Tongue (tissue), 3 donors: ENCODE measurements at places on chromosomes 6 and 20. TPM values are rescaled to one million over a fixed set of nuclear protein-coding genes. Genes with fewer than 3 reads are reported as not detected.

- no peak for DNase-seq
Observed at GRCh38 chr6:167644412-167645132, 182.1 kb upstream of the AFDN start.

DNA sequence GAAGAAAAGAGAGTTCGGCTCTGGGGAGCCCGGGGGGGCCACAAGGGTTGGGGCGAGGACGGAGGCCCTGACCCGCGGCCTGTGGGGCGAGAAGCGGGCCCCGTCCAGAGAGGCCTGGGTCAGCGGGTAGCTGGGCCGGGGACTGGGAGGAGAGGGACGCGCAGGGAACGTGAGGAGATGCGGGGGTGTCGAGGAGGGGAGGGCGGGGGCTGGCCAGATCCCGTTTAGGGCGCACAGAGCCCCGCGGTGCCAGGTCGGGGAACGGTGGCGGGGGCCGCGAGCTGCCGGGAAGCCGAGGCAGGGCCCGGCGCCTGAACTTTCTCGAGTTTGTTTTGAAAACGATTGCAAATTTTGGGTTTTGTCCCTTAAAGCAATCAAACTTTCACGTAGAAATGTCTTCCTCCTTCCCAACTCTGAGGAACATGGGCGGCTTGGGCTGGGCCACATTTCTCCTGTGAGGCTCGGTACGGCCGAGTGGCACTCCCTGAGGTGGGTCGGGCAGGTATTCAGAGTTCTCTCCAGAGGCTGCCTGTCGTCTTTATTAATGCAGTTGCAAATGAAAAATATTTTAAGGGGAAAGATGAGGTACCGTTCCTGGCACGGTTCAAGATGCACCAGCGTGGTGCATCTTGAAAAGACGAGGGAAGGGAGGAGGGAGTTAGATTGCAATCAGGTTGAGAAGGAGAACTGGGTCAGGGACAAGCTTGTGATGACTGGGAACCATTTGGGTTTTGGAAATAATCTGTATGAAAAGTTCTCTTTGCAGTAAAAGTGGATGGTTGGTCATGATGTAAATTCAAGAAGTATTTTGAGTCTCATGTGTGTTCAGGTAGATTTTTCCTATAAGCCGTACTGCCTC, 972 bp downstream of the RNF8 start:
- peak; percentile 30 for DNase-seq

DNA sequence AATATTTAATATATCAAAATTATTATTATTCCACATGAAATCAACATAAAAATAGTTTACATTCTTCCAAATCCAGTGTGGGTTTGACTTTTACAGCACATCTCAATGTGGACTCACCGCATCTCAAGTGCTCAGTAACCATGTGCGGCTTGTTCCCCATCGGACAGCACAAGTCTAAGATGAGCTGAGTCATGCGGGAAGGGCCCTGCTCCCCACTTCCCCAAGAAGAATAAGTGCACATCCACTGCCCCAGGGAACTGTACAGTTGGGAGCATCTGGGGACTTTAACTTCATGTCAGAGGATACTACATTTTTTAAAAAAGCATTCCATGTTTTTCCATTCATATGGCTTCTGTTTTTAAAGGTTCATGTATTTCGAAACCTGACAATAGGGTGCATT, 325.6 kb downstream of the BTBD3 start:
- no peak for DNase-seq

GRCh38 chr20:4507288-4507719, 214.4 kb upstream of the PRND start:
- DNase-seq = no peak

MDFI gene
- 23.5 TPM for total RNA-seq

TDRD6 gene
- 1.4 TPM for total RNA-seq

CLPSL2 gene
- not detected for total RNA-seq

- no peak for DNase-seq
Observed at GRCh38 chr20:22623211-22623610, 38.8 kb upstream of the FOXA2 start.

TNXB gene
- total RNA-seq = 214 TPM

DNA sequence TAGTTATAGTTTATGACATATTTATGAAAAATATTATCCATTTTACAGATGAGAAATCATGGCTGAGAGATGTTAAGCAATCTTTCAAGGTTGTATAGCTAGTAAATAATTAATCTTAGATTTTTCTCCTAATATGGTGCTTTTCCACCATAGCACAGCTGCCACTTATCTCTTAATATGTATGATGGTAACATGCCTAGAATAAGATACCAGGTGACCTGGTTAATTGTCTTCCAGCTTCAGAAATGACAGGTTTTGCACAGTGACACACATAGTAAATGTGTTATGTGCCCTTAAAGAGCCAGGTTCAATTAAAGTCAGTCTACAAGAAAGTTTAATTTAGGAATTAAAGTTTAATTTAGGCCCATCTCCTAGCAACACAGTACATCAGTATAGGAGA, 14.8 kb downstream of the TUBB2A start:
- no peak for DNase-seq

DNA sequence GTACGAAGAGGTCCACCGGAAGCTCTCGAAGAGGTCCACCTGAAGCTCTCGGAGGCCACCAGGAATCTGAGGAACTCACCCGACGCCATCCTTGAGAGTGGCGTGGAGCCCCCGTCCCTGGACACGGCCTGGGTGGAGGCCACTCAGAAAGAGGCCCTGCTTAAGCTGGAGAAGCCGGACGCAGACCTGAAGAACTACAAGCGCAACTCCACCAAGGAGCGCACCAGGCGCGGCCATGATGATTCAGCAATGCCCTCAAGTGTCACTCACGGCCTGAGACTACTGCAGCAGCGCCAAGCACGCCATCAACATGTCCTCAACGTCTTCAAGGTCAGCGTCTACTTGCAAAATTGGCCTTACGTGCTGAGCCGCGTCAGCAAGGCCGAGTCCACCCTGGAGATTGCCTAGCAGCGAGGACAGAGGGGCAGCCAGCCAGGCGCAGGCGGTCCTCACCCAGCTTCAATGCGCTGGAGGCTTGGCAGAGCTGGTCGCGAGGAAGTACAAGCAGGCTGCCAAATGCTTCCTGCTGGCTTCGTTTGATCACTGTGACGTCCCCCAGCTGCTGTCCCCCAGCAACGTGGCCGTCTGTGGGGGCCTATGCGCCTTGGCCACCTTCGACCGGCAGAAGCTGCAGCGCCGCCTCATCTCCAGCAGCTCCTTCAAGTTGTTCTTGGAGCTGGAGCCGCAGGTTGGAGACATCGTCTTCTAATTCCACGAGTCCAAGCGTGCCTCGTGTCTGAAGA, 7.7 kb upstream of the GJA10 start:
- no peak for DNase-seq

GRCh38 chr6:149683256-149683859, 34.5 kb downstream of the LATS1 start:
- DNase-seq = peak; percentile 14

STMN3 gene
- total RNA-seq = 15.6 TPM

ESR1 gene
- 0.72 TPM for total RNA-seq

AHCY gene
- 73.4 TPM for total RNA-seq

DNA sequence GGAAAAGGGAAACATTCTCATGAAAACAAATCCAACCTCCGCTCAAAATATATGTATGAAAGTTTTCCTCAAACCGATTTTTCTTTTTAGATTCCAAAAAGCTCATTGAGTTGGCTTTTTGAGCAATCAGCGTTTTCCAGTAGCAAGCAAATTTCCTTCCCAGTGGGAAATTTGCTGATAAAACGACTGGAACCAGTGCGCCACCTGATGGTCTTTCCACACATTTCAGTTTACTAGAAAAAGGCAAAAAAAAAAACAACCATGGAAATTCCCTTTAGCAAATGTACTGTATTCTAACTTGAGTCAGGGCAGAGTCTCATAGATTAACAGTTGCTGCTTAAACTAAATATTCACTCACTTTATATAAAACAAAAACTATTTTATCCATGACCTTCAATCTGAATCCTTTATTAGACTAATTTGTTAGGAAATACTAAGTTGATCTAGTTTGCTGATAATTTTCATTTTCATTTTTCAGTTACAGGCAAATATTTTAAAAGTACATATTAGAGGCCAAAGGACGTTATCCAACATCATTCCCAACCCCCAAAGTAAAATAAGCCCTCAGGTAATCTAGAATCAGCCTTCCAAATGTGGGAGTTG, 271.5 kb downstream of the FOXA2 start:
- DNase-seq = peak; percentile 81

CLDN20 gene
- not detected for total RNA-seq

MAS1 gene
- total RNA-seq = not detected

GRCh38 chr6:66161546-66162108, 454.6 kb upstream of the EYS start:
- DNase-seq = no peak

DNA sequence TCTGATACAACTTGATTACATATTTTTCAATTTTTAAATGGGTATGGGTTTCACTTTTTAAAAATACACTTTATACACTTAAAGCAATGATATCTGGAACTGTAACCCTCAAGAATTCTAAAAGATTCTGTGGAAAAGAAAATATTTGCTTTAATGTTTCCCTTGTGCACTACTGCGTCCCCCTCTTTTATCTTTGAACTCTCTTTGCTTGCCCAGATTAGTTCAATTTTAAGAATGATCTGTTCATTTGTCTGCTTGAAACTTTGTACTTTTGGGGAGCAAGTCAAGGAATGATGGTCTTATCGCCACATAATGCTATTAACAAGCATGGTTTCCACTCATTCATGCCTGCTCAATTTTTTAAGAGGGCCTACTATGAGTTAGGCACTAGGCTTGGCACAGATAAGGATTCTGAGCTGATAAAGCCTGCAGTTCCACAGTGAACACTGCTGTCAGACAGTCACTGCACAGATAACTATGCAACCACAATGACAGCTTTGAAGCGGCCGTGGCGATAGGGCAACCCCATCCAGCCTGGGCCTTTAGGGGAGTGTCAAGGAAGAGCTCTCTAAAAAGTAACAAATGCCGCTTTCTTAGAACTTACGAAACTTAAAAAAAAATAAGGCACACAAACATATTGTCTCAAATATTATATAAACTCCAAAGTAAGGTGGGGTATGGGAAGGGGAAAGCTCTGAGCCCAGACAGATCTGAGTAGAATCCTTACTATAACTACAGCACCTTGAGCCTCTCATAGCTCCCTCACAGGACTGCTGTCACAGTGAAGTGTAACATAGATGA, 29.7 kb downstream of the FYN start:
- no peak for DNase-seq

MAP3K7 gene
- 39.4 TPM for total RNA-seq

GRCh38 chr6:17392978-17393891, at the start of gene CAP2:
Gene CAP2, plus strand, starts transcription at chr6:17393595. Its CDS starts 27,961 bp downstream, at chr6:17421556.
- peak; percentile 90 for DNase-seq

GSTA3 gene
- not detected for total RNA-seq

DNA sequence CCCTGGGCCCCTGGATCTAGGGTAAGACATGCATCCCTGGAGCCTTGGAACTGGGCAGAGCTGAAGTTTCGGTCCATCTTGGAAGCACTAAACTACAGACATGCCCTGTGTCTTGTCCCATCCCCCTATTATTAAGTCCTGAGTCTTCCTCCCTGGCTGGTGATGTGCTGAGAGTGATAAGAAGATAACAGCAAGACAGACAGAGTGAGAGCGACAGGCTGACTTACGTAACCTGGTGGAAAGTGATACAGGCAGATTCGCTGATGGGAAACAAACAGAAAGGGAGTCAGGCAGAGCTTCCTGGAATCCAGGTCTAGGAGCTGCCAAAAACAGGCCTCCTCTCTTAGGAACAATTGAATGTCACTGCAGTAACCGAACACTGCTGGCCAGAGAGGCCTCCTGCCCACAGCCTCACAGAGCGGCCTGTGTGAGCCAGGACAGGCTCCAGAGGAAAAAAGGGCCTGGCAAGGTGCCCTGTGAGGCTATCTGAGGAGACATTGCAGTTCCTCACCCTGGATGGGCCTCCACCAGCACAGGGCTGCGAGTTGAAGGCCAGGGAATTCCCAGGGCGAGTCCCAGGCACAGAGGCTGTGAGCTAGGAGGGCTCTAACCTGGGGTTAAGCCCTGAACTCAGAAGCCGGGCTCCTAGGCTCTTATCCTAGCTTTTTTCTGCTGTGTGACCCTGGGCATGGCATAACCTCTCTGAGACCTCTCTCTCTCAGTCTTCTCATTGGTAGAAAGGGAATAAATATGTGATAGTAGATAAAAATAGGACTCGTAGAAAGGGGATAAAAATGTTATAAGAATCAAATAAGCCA, 34.2 kb upstream of the B4GALT5 start:
- peak; percentile 78 for DNase-seq
